Stimulated activated CD8-positive, alpha-beta memory T cell treated with anti-CD3 and anti-CD28 coated beads, Interleukin-15, amount 100 ng/mL, for 48 hours (primary cell): ENCODE measurements at places on chromosomes 5 and 9.

DNA sequence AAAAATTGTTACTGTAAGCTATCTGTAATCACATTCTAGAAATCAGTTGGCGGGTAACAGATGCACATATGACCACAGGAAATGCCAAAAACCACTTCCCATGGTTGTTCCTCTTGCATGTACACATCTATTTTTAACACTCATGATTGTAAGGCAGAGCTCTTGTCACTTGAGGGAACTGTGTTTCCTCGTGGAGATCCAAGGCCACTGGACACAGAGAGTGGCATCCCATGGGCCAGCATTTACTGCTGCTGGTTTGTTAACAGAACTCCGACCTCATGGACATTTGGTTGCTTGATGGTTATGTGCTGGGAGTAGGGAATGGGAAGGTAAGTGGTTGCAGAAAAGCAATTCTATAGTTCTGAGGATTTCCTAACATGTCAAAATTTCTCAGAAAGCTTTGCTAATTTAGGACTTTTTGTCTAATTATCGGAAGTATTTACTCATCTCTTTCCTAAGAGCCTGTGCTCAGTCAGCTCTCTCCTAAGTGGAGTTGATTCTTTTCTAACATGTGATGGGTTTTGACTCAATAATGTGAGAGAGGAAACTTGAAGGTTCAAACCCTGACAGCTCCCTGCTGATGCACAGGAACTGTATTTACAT lies 202.0 kb upstream of the NR3C1 start:
- no peak for DNase-seq

GRCh38 chr5:9373571-9373970 lies 172.3 kb downstream of the SEMA5A start:
- no peak for DNase-seq

DNA sequence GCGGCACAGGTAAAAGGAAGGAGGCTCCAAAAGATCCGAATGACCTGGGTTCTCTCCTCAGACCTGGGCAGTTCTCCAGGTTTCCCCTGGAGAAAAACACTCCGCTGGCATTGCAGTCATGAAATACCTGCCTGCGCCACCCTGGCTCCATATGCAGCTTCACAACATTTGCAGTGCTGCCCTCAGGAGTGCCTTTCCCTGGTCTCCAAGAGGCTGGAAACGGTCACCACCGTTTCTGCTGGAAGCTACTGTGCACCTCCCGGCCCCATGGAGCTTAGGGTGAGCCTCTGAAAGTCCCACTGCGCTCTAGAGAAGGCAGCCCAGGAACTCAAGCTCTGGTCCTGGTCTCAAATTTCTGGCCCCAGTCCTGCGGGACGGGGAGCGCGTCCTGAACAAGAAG lies 670 bp downstream of the UGT3A1 start:
- DNase-seq = no peak

DNA sequence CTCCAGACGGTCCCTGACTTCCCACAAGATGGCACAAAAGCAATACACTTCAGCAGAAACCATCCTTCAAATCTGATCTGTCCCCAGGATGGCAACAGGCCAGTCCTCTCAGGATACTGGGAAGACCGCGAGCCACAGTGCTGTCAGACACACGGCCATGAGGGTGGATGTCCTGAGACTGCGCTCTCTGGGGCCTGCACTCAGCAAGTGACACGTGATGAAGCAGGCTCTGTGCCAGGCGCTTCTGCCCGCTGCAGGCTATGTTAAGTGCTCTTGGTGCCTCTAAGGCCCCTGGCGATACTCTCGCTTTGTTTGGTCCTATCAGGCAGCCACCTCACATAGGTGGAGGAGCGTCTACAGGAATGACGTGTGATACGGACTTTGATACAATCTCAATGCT lies 7.1 kb downstream of the BRD9 start:
- no peak for DNase-seq

- DNase-seq = no peak
Observed at GRCh38 chr9:130236436-130236985, 29.0 kb upstream of the HMCN2 start.
